Stimulated activated CD4-positive, alpha-beta T cell treated with anti-CD3 and anti-CD28 coated beads, Interleukin-1b, Interleukin-23, amount 100 ng/mL, for 1 hour (primary cell): ENCODE measurements at places on chromosomes 6 and 20.

DNA sequence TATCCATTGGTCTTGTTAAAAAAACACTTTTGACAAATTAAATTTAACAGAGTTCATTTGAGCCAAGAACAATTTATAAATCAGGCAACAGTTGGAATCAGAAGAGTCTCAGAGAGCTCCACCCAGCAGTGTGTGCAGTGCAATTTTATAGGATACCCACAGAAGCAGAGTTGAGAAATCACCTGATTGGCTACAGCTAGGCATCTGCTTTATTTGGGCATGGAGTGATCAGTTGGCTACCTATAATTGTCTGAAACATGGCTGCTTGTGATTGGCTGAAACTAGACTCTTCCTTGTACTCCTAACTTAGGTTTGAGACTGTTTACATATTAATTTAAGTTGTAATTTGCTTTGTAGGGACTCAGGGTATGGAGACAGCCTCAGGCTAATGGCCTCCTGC, 12.0 kb downstream of the PGK2 start:
- DNase-seq, result no peak

DNA sequence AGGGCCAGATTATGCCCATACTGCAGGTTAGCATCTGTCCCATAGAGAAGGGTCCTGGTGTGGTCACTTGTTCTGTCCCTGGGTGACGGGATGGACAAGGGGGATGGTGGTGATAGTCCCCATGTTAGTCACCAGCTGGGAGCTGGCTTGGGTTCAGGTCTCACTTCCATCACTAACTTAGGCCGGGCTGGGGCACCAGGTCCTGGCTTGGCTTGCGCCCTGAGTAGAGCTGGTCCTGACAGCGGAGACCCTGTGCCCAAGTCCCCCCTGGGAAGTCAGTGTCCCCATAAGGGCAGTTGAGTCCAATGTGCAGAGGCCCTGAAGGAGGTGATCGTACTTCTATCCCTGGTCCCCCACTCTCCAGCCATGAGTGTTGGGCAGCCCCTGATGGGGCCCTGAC, 52.6 kb downstream of the ANKRD60 start:
- no peak for DNase-seq

- no peak for DNase-seq
Observed at GRCh38 chr20:2984956-2985661, 58.3 kb upstream of the GNRH2 start.

GRCh38 chr6:144893680-144894151, 608.6 kb downstream of the UTRN start:
- no peak for DNase-seq

- DNase-seq, result no peak
Observed at GRCh38 chr6:7786214-7786661, 60.3 kb downstream of the BMP6 start.

DNA sequence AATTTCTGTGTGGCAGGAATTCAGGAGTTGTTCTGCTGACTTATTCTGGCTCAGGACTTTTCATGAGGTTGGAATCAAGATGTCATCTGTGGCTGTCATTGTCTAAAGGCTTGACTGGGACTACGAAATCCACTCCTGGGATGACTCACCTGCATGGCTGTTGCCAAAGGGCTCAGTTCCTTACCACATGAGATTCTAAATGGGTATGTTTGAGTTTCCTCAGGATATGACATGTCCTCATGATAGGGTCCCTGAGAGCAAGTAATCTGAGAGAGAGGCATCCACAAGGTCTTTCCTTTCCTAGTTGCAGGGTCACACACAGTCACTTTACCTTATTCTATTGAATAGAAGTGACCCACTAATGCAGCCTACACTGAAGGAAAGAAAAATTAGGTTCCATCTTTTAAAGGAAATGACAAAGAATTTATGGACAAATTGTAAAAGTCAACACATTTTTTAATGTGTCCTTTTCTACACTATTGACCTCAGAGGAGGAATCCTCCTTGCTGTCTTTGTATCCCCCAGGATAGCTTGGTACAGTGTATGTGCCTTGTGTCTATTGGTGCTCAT, 1025.0 kb upstream of the GJE1 start:
- DNase-seq, result no peak
